ENCODE measurements at places on chromosomes 1 and 21.
A peak's percentile ranks its signal among the peaks of the same experiment; 100 is the strongest.

DNA sequence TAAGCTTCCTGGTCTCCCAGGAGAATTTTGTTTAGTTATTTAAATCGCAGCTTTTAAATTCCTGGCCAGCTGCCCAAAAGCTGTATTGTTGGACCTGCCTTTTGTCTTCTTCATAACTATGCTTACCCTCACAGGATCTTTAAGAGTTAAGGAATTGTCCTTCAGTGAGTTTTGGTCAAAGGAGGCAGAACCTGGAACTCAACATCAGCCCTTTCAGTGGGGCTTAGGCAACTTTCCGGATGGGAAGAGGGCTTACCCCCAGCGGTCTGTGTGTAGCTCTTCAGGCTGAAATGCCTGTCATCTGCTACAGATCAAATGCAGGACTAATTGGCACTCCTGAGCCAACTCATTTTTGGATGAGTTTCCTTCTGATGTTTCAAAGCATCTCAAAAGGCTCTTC, 402.6 kb downstream of the SIPA1L2 start:
- DNase-seq: no peak

GRCh38 chr1:25106976-25107642, 125.2 kb downstream of the SYF2 start:
- DNase-seq: no peak

DNA sequence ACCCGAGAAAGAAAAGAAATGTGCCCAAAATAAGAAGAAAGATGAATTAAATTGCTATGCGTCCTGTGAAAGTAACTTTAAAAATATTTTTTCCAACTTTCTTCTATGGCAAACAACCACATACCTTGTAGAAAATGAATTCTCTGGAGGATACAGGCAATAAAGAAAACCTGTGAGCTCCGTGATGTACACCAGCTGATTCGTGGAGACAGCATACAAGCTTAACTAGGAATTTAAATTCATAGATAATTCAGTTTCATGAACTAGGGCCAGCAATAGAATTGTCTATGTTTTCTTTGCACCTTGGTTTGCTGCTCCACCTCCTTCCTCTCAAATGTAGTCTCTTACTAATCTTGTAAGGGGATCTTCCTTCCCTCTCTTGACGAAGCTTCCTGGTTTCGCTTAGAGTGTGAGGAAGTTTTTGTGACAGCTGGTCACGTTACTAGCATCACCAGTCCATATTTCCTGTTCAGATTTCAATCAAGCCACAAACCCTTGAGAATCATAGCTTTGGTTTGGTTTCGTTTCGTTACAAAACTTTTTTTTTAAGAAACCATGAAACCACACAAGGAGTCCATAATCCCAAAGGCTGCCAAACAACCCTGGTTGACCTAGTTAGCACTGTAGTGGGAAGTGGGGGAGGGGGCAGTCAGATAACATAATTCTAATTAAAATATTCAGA, 35.8 kb downstream of the GREM2 start:
- no peak for DNase-seq

DNA sequence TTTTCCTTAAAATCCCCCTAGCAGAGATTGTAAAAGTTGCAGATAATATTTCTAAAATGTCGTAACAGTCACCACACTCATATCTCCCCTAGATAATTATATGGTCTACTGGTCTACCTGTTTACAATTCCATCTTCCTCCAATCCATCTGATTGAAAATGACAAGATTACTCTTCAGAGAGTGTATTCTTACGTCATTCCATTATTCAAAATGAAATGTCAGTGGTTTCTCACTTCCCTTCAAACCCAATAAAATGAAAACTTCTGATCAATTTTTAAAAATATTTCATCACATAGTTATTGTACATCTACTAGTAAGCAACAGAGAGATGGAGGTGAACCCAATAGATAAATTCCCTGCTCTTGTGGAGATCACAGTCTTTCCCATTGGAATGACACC, 202.2 kb upstream of the C8B start:
- DNase-seq: no peak

- peak; percentile 19 for DNase-seq
Observed at GRCh38 chr1:84427250-84428188, 29.2 kb downstream of the DNASE2B start.

DNA sequence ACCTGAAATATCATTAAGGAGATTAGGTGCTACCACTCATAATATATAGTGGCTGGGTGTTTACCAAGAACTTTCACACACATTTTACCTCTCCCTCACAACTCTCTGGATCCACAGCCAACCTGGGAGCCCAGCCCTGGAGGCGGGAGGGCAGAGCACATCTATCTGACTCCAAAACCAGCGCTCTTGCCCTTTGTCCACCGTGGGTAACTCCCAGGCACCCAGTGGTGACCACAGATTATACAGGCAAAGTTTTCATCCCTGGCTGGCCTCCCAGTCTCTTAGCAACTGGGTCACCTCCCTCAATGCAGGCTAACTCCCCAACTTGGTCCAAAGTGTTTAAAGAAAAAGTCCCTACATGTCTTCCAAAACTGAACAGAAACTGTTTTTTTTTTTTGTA, 2.4 kb downstream of the PAQR7 start:
- DNase-seq: peak; percentile 17

- DNase-seq: peak; percentile 2
Observed at GRCh38 chr1:164914208-164914607, 355.2 kb downstream of the PBX1 start.
